Epithelial cell of alveolus of lung (primary cell): ENCODE measurements at places on chromosomes 11 and 22. TPM values are rescaled to one million over a fixed set of nuclear protein-coding genes. Genes with fewer than 3 reads are reported as not detected.

Gene RCOR2
- 6.9 and 10.9 TPM in 2 replicates for total RNA-seq

Gene OR5T2
- total RNA-seq = not detected in 2 replicates

Gene SFI1
- total RNA-seq = 6.6 and 12.6 TPM in 2 replicates

Gene ACER3
- total RNA-seq = 6.1 and 28.2 TPM in 2 replicates

Gene APOA4
- not detected in 2 replicates for total RNA-seq

Gene HEPACAM
- not detected in 2 replicates for total RNA-seq

Gene ANKK1
- not detected in 2 replicates for total RNA-seq

Gene RGL4
- not detected in 2 replicates for total RNA-seq

Gene HTR3B
- total RNA-seq = not detected in 2 replicates

Gene STX5
- total RNA-seq = 44.6 and 50.4 TPM in 2 replicates

Gene BIK
- 0.39 TPM in 1 of 2 replicates, not detected in the other for total RNA-seq

Gene CELSR1
- 1.6 and 5.2 TPM in 2 replicates for total RNA-seq

Gene XKR3
- not detected in 2 replicates for total RNA-seq

Gene ENTHD1
- total RNA-seq = not detected in 2 replicates

Gene ACTN3
- 3.3 TPM in 1 of 2 replicates, not detected in the other for total RNA-seq

Gene CRYBB3
- not detected in 2 replicates for total RNA-seq

Gene SREBF2
- total RNA-seq = 51.5 and 97.7 TPM in 2 replicates

Gene MUC15
- total RNA-seq = not detected in 2 replicates

Gene GLB1L2
- total RNA-seq = 0.13 and 2.8 TPM in 2 replicates

Gene OR52I2
- not detected in 2 replicates for total RNA-seq

Gene TRPM5
- not detected in 2 replicates for total RNA-seq

Gene TBC1D10A
- total RNA-seq = 16.3 and 19.9 TPM in 2 replicates

Gene CRYBB2
- not detected in 2 replicates for total RNA-seq
